ENCODE measurements at places on chromosomes 11 and 22. TPM values are rescaled to one million over a fixed set of nuclear protein-coding genes. Genes with fewer than 3 reads are reported as not detected.

DNA sequence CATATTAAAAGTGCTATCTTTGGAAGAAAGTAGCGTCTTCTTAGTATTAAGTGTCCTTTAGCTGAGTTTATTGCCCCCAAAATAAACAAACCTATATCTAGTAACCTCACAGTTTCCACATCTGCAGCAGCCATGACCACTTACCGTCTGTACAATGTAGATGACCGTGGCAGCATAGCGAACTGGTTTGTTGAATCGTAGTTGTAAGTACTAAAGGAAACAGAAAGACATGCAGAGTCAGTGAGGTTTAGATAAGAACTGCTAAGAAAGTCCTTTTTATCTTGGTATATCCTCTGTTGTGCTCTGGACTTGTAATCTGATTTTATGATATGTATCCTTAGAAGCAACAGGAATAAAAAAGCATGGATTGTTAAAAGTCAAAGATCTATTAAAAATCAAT lies 9.4 kb downstream of the SLC5A12 start:
- no peak for DNase-seq
- no peak overlapping the region for H3K27ac ChIP-seq
- no peaks in the 10 kb centered on the region for H3K4me1 ChIP-seq
- H3K36me3 ChIP-seq = no peaks in the 10 kb centered on the region
- H3K4me3 ChIP-seq = no peak overlapping the region
- H3K27me3 ChIP-seq = no peaks in the 10 kb centered on the region

DNA sequence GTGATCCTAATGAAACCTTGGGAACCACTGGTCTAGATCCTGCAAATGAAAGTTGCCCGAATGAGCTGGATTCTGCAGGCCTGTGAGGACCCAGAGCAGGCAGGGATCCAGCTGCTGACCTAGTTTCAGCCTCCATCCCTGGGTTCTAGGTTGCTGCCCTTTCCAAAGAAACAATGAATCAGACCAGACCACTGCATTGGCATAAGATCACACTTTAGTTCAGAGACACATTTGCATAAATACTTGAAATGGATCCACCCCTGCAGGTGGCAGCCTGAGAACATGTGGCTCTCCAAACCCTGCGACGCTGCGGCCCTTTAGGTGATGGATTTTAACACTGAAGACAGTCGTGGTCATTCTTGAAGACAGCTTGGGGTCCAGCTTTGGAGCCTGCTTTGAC lies 23.7 kb downstream of the ADAMTS8 start:
- no peak for DNase-seq
- no peaks in the 10 kb centered on the region for H3K36me3 ChIP-seq
- H3K27me3 ChIP-seq = peaks cover 24% of the 10 kb centered on the region
- no peak overlapping the region for H3K27ac ChIP-seq

GRCh38 chr11:25790396-25790795 lies 541.5 kb upstream of the ANO3 start:
- no peak overlapping the region for H3K4me3 ChIP-seq
- no peak overlapping the region for H3K27ac ChIP-seq
- no peaks in the 10 kb centered on the region for H3K4me1 ChIP-seq
- no peaks in the 10 kb centered on the region for H3K36me3 ChIP-seq
- no peaks in the 10 kb centered on the region for H3K27me3 ChIP-seq

DNA sequence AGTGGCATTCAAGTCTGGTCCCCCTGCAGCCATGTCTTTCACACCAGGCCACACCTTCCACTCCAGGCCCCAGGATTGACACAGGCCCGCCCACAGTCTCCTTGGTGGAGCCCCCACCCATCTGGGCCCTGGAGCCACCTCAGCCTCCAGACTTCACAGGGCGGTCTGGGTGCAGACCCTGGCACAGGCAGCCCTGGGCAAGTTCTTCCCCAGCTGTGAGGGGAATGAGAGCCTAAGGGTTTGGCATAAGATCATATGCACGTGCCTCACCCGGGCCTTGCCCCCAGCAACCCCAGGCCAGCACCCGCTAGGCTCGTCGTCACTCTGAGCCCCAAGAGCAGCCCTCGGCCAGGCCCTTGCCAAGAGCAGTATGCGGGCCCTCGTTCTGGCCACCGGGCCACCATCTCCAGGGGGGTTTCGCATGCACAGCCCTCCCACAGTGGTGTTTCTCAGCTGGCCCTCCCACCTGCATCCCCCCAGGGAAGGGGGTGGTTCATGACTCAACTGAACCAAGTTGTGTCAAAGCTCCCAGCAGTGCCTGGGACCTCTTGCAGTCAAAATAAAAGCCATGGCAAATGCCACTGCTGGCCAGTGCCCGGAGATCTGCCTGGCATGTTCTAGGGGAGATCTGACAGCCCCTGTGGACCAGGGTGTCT lies 70.4 kb upstream of the KCNQ1OT1 start:
- no peak overlapping the region for H3K27ac ChIP-seq
- H3K27me3 ChIP-seq = no peaks in the 10 kb centered on the region
- peak; percentile 49 for DNase-seq
- H3K36me3 ChIP-seq = no peaks in the 10 kb centered on the region

GRCh38 chr11:32905028-32905667 lies 12.5 kb downstream of the QSER1 start:
- H3K36me3 ChIP-seq = no peaks in the 10 kb centered on the region
- no peak for DNase-seq
- no peak overlapping the region for H3K4me3 ChIP-seq

The BATF2 gene
- 22.9 TPM for total RNA-seq

The NRXN2 gene
- 3.3 TPM for total RNA-seq
